ENCODE measurements at places on chromosomes 6 and 20. TPM values are rescaled to one million over a fixed set of nuclear protein-coding genes. Genes with fewer than 3 reads are reported as not detected.

GRCh38 chr6:159097256-159097655, 52.5 kb upstream of the TAGAP start:
- no peak for DNase-seq

DNA sequence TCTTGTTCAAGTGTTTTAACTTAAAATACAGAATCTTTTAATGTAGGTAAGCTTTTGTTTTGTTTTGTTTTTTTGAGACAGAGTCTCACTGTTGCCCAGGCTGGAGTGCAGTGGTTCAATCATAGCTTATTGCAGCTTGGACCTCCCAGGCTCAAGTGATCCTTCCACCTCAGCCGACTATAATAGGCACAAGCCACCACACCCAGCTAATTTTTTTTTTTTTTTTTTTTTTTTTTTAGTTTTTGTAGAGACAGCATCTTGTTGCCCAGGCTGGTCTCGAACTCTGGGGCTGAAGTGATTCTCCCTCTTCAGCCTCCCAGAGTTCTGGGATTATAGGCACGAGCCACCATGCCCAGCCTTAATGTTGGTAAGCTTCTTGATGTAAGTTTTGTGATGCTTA, 3.3 kb downstream of the EFHC1 start:
- no peak for DNase-seq

DNA sequence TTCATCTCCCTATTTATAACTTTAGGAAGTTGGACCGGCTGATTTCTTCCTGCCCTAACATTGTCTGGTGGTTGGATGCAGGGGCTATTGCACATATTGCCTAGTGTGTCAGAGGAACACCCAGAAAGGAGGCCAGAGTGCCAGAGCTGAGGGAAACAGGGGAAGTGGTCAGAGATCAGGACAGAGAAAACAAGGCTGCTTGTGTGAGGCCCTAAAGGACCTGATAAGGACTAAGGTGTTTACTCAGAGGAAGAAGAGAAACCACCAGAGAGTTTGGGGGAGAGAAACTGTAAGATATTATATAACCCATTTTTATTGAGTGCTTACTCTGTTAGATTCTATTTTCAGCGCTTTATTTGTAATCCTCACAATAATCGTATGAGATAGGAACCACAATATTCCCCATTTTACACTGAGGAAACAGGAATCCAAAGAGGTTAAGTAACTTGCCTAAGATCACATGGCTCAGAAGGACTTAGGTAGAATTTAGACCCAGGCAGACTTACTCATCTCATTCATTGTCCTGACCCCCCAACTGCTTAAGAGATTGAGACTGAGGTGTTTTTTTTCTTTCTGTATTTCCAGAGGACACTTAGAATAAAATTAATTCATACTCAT, 54.0 kb upstream of the REV3L start:
- DNase-seq = no peak

- no peak for DNase-seq
Observed at GRCh38 chr20:46810448-46811223, 84.0 kb upstream of the EYA2 start.

DNA sequence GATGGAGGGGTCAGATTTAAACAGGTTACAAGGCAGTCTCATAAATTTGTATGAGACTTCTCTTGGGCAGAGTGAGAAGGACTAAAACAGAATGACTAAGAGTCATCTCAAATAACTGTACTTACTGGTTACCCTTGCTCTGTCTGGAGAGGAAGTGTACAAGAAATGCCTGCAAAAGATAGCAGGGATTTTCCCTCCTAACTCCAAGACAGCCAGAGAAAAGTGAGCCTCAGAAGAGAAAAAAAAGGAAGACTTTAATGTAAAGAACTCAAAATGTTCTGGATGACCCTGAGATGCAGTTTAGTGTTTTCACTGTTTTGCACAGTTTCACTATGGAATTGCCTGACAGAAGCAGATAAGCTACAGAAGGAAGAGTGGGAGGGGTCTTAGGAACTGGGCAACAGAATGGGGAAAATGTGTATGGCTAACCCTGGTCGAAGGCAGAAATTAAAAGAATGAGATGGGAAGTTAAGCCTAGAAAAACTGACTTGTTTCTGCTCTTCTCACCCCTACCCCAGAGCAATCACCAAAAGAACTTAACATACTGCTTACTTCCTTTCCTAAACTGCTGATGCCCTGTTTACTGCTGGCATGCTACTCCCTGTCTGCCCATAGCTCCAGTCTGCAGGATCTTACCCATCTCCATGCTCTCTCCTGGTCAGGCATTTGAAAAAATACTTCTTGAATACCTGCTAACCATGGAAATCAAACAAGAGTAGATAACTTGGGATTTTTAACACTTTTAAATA, 98.1 kb upstream of the MARCKS start:
- DNase-seq = no peak

- DNase-seq = no peak
Observed at GRCh38 chr6:155530219-155530834, 74.7 kb upstream of the NOX3 start.

LY6G6F gene
- not detected for total RNA-seq

Measured in left cardiac atrium (tissue), 4 donors.